ENCODE measurements at places on chromosomes 3 and 15.

DNA sequence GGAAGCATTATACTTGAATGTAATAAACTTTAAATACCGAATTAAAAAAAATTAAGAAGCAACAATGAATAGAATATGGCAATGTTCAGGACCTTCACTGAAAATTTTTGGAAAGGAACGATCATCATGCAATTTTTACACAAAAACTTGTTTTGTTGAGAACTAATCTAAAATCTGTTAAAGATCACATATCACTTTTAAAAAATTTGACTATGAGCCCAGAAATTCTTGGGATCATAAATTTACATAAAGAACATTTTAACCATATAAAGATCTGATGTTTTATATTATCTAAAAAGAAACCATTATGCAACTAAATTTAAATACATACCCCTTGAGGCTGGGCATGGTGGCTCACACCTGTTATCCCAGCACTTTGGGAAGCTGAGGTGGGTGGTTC is 76.2 kb upstream of the MELTF start:
- no peak for DNase-seq

GRCh38 chr3:66483409-66483906 is 17.4 kb downstream of the LRIG1 start:
- peak; percentile 61 for DNase-seq

DNA sequence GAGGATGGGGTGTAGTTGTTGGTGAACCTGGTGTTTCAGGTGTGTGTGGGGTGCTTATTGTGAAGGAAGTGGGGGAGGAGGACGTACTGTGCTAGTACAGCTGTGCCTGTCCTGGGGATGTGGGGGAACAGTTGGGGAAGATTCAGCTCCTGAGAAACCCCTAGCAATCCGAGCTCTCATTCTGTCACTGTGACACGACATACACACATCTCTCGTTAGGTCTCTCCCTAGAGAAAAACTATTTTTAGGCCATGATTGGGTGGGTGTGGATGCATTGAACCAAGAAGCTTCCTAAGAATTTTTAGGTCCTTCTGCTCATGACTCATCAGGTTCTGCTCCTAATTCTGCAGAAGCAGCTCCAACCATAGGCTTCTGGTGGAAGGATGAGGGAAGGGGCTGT is 54.3 kb downstream of the SLC30A4 start:
- DNase-seq: no peak

DNA sequence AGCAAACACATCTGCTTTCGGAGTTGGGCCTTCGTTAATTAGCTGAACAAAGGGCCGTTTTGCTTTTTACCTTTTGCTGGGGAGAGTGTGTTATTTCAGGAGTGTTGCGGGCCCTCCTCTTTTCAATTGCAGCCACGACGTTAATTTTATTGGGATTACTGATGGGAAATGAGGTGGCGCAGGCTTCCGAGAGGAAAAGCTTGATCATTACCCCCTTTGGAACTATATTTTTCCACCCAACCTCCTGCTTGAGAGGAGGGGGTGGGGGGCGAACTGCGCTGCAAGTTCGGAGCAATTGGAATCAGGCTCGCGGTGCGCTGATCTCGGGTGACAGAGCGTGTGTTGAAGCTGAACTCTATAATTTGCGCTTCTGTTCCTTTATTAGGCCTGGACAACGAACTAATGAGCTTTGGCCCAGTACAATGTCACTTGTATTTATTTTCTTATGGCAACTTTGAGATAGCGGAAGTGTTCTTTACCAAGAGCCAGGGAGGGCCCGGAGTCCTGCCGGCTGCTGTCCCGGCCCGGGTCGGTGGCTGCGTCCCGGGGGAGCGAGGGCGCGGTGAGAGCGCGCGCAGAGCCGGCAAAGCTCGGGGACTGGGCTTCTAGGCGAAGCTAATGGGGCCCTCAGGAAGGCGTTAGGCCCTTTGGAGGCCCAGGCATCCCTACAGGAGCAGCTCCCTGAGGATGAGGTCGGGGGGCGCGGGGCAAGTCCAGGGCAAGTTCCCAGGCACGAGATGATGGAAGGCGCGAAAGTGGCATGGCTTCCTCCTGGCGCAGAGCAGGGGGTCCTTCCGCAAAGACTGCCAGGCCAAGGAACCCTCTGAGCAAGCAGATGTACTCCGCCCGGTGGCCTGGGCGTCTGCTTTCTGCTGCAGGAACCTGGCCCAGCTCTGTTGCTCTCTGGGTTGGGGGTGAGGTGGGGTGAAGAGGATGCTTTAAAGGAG is 12.9 kb downstream of the NR2F2 start:
- no peak for DNase-seq

- peak; percentile 31 for DNase-seq
These were observed 25.8 kb upstream of the RPL39L start for GRCh38 chr3:187165144-187165543.

DNA sequence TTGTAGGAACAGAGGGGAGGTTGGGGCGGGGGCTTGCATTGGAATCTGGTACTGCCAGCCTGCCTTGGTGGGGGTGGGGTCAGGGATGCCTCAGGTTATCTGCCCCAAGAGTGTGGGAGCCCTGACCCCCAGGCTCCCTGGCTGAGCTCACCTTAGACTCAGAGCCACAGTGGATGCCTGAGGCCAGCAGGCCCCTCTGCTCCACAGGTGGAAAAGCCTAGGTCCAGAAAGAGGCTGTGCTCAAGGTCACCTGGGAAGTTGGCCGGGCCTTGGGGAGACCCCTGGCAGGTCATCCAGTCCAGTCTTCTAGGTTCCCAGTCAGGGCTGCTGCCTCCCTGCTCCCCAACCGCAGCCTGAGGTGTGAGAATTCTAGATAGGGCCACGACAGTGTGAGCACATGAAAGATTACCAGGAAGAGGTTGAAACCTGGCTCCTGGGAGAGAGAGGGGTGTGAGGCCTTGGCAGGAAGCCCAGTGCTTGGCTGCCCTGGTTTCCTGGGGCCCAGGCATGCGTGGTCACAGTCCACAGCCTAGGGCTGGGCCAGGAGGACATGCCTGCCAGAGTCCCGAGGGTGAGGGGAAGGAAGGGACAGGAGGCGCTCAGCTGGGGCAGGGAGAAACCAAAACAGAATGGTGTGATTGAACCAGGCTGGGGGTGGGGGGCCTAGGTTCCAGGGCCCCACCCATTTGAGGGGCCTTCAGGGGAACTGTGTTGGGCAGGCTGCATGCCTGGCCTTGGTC is 4.9 kb downstream of the HDAC11 start:
- peak; percentile 87 for DNase-seq

- no peak for DNase-seq
These were observed 12.1 kb upstream of the TEX9 start for GRCh38 chr15:56353119-56353518.

DNA sequence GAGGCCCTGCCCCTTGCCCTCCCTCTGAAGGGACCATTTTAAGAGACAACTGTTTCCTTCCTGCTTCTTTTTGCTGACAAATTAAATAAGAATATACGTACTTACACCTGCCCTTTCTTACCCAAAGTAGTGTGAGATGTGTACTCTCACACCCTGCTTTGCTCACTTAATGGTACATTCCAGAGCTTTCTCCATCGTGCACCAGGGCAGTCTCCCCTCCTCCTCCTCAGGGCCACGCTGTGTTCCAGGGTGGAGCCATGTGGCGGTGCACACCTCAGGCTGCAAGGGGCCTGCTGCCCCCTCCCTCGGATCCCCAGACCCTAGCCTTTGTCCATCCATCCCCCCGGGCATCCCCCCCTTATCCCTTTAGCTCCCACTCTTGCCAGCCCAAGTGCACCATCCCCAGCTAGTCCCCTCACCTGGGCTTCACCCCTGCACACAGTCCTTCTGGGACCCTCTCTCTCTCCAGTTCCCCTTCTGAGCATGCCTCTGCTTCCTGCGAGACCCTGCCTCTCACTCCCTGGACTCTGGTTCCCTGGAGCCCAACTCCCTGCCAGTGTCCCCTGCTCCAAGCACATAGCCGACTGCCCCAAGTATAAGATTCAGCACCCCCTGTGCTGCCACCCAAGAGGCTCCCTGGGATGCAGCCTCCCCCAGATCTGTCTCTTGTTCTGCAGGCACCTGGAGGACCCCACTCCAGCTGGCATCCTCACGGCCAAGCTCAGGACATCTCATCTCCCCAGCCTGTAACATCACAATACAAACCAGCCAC is 89.5 kb upstream of the IQSEC1 start:
- DNase-seq: no peak

GRCh38 chr3:55480911-55481743 is 6.0 kb downstream of the WNT5A start:
- peak; percentile 38 for DNase-seq

- no peak for DNase-seq
These were observed 525 bp upstream of the MCCC1 start for GRCh38 chr3:183099838-183100204.

- DNase-seq: no peak
These were observed 83.8 kb downstream of the GHSR start for GRCh38 chr3:172364374-172365027.

DNA sequence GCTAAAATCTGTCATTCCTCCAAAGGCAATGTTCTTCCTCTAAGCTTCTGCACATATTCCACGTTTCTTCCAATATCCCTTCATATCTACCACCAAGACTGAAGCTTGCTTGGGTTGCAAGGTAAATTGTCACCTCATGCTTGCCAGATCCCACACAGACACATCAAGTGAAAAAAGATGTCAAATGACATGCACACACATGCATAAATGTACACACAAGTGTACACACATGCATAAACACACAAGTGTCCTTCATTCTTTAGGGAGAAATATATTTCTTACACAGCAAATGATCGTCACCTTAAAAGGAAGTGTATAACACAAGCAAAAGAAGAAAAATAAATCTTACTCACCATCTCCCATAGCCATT is 59.4 kb downstream of the CLASP2 start:
- no peak for DNase-seq

DNA sequence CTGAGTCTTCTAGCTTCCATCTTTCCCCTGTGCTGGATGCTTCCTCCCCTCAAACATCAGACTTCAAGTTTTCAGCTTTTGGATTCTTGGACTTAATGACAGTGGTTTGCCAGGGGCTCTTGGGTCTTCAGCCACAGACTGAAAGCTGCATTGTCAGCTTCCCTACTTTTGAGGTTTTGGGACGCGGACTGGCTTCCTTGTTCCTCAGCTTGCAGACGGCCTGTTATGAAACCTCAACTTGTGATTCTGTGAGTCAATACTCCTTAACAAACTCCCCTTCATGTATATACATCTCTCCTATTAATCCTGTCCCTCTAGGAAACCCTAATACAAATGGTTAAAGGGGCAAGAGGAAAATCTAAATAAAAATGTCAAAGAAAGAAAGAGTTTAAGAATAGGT is 100.1 kb downstream of the ABI3BP start:
- DNase-seq: no peak

- DNase-seq: no peak
These were observed 2.0 kb upstream of the MECOM start for GRCh38 chr3:169665264-169666075.

DNA sequence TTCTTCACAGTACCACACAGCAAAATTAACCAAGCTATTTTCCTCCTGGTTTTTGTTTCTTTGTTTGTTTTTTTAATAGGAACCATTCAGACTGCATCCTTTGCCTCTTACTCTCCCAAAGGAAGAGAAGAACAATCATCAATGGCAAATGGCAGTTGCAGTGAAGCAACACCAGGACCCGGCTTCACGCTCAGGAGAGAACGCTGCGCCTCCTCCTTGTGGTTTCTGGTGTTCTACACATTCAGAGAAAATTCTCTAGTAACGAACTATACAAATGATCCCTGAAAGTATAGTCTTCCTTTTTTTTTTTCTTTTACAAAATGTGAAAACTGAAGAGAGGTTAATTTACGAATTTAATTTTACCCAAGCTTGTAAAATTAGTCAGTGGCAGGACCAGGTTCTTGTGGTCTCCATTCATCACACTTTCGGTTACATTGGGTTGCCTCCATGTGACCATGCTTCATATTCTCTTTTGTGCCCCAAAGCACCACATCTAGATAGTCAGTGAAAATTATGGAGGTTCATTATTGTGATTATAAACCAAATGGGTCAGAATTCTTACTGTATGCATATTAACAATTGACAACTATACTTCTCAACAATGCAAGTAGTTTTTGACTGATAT is 10.6 kb upstream of the MINDY2 start:
- DNase-seq: no peak

- peak; percentile 12 for DNase-seq
These were observed 22.0 kb downstream of the RAB27A start for GRCh38 chr15:55267401-55268175.

DNA sequence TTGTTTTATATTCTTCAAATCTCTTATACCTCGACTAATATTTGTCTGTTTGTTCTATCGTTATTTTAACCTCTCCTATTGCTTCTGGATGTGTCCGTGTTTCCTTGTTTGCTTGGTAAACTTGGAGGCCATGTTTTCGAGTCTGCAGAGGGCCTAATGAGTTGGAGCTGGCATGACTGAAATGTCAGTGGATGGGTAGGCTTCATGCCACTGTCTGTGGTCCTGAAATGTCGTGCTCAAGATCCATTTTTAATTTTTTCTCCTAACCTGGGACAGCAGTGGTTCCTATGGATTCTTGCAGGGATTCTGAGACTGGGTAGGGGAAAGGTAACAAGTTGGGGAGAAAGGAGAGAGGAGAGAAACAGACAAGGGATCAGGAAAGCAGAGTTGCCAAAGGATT is 18.8 kb upstream of the GASK1A start:
- no peak for DNase-seq

DNA sequence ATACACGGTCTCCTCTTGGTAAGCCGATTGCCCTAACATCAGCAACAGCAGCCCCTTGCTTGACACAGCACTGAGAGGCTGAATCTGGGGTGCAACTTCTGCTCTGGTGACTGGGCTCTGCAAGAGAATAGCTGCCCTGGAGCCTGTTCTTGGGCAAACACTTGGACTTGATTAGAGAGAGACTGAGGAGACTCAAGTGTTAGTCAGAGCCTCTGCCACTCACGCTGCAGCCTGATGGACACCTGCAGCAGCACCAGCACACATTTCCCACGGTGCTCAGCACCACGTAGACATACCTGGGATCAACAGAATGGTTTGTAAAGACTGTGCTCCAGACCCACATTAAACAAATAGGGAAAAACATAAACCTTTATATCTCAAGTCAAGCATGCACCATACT is 35.8 kb upstream of the UMPS start:
- no peak for DNase-seq

GRCh38 chr15:50652671-50653070 is 33.9 kb downstream of the TRPM7 start:
- DNase-seq: no peak

- no peak for DNase-seq
These were observed 6.7 kb downstream of the TADA3 start for GRCh38 chr3:9785602-9786001.

- DNase-seq: no peak
These were observed 128.3 kb upstream of the ARHGEF3 start for GRCh38 chr3:56929809-56930615.
